ENCODE measurements at places on chromosomes 7 and 10.

DNA sequence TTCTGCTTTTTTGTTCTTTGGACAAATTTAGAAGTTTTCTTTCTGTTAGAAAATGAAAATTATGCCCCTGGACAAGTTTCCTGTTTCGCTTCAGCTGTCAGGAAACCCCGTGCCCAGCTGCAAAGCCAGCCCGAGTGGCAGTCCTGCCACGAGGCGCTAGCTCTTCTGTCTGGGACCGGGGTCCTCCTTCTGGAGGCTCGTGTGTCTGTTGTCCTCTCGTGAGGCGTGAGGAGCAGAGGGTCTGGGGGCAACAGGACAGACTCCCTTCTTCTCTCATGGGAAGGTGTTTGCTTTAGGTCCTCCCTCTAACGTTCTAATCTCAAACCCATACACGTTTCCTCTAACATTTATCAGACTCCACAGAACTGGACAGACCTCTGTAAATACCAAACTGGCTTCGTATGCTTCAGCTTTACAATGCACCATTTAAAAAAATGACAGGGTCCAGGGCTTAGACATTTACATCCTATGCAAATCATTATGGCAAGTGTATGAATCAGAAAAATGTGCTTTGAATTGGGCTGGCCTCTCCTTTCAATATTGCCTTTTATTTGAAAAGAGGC, 184.5 kb upstream of the SHH start:
- H3K27me3 ChIP-seq, result no peaks in the 10 kb centered on the region
- no peaks in the 10 kb centered on the region for H3K36me3 ChIP-seq
- H3K4me1 ChIP-seq, result no peaks in the 10 kb centered on the region
- no peak overlapping the region for H3K4me3 ChIP-seq

DNA sequence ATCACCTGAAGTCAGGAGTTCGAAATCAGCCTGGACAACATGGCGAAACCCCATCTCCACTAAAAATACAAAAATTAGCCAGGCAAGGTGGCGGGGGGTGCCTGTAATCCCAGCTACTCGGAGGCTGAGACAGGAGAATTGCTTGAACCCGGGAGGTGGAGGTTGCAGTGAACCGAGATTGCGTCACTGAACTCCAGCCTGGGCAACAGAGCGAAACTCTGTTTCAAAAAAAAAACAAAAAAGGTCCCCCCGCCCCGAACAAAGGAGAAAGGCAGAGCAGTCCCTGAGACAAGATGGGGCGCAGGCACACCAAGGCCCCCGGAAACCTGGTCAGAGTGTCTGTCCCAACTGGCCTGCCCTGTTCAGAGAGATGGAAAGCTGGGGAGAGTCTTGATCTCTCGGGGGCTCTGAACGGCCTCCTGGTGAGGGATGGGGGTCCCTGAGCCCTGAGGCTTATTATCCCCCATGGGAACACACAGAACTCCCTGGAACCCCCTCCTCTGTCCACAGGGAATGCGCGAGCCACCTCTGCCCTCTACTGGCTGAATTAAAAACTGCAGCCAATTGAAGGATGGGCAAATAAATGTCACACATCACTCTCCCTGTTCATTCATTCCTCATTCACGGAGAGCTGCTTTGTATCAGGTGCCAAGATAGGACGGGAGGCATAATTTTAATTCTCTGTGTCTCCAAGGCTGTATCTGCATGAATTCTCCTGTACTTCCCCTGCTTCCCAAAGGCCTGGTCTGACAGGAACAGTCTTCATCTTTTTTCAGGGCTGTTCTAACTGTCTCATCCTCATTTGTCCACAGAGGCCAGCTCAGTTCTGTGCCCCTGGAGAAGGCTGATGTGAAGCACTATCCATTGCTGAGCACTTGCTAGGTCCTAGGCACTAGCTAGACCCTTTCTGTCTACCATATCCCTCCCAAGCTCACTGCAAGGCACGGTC, 28.9 kb downstream of the MAT1A start:
- H3K27me3 ChIP-seq, result no peaks in the 10 kb centered on the region
- no peak for DNase-seq
- no peak overlapping the region for H3K4me3 ChIP-seq
- H3K4me1 ChIP-seq, result no peaks in the 10 kb centered on the region

GRCh38 chr7:37341033-37341630, 107.5 kb downstream of the ELMO1 start:
- H3K4me1 ChIP-seq, result no peaks in the 10 kb centered on the region
- no peaks in the 10 kb centered on the region for H3K27me3 ChIP-seq
- no peaks in the 10 kb centered on the region for H3K36me3 ChIP-seq
- DNase-seq, result no peak

GRCh38 chr10:12337453-12338372, 11.6 kb upstream of the CAMK1D start:
- H3K27ac ChIP-seq, result no peak overlapping the region
- H3K4me1 ChIP-seq, result peaks cover 18% of the 10 kb centered on the region
- H3K36me3 ChIP-seq, result no peaks in the 10 kb centered on the region
- H3K27me3 ChIP-seq, result no peaks in the 10 kb centered on the region

DNA sequence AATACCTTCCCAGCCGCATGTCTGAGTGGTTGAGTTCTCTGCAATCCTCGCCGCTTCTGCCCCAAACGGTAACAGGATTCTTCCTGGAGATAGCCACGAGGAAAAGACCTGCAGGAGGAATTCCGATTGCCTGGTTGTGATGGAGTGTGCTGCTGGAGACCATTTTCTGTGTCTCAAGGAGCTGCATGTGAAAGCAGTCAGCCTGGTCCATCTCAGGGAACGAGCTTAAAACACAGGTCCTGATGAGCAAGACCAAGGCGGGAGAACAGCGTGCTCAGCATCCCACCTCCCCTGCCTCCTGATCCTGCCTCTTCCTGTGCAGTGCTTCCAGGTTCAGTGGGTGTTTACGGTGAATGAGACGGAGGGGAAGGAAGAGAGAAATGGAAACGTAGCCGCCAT, 26.5 kb downstream of the VIPR2 start:
- no peak for DNase-seq
- H3K27ac ChIP-seq, result no peak overlapping the region
- no peaks in the 10 kb centered on the region for H3K36me3 ChIP-seq
- no peak overlapping the region for H3K4me3 ChIP-seq
- no peaks in the 10 kb centered on the region for H3K27me3 ChIP-seq

- H3K27me3 ChIP-seq, result no peaks in the 10 kb centered on the region
- DNase-seq, result no peak
- H3K27ac ChIP-seq, result no peak overlapping the region
- H3K36me3 ChIP-seq, result no peaks in the 10 kb centered on the region
- no peaks in the 10 kb centered on the region for H3K4me1 ChIP-seq
These were observed 18.7 kb downstream of the TTYH3 start for GRCh38 chr7:2650451-2650850.

DNA sequence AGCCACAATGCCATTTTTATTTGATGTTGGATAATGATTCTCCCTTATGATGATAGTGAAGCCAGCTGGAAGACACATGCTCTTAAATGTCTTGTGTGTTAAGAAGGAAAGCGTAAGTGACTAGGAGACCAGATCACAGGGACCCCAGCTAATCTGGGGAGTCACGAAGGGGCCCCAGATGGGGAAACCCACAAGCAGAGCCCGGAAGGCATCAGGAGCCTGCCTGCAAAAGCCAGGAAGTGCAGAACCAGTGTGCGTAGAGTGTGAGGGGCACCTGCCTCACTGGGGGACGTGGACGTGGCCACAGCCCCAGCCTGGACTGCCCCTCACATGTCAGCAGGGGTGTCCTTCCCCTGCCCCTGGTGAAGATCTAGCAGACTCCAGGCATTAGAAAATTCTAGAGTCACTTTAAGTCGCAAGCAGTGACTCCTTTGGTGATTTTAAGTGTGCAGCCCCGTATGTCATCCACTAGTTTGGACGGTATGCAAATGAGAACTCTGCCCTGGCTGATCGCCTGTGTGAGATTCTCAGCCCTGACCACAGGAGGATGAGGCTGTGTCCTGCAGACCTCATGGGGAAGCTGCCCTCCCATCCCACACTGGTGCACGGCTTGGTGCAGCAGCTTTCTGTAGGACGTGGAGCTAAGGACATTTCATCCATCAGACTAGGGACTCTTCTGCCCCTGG, 243.0 kb downstream of the WDR37 start:
- no peaks in the 10 kb centered on the region for H3K36me3 ChIP-seq
- peaks cover 4% of the 10 kb centered on the region for H3K27me3 ChIP-seq
- no peak for DNase-seq
- H3K27ac ChIP-seq, result no peak overlapping the region
- no peak overlapping the region for H3K4me3 ChIP-seq

GRCh38 chr7:14821757-14822480, 80.6 kb downstream of the DGKB start:
- no peak for DNase-seq
- no peak overlapping the region for H3K27ac ChIP-seq
- no peaks in the 10 kb centered on the region for H3K27me3 ChIP-seq
- no peak overlapping the region for H3K4me3 ChIP-seq

GRCh38 chr10:116974456-116975005, 30.5 kb downstream of the SHTN1 start:
- no peak overlapping the region for H3K4me3 ChIP-seq
- no peaks in the 10 kb centered on the region for H3K36me3 ChIP-seq
- DNase-seq, result no peak
- no peaks in the 10 kb centered on the region for H3K27me3 ChIP-seq

DNA sequence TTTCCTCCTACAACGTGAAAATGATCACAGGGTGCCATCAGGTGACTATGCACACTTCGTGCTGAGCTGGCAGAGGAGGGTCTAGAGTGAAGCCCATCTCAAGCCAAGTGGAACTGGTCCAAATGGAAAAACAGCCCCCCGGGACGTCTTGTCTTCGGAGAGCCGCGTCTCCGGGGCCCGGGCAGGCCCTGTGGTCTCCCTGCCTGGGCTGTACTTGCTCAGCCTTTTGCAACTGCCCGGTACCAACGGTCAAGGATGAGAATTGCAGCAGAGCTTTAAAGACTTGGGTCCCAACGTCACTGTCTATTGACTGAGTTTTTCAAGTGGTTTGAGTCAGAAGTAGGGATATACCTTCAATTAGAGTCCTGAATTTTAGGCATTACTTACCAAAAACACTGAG, 315.5 kb downstream of the PTPRN2 start:
- H3K36me3 ChIP-seq, result no peaks in the 10 kb centered on the region
- H3K4me3 ChIP-seq, result no peak overlapping the region
- no peak overlapping the region for H3K27ac ChIP-seq
- no peaks in the 10 kb centered on the region for H3K4me1 ChIP-seq

DNA sequence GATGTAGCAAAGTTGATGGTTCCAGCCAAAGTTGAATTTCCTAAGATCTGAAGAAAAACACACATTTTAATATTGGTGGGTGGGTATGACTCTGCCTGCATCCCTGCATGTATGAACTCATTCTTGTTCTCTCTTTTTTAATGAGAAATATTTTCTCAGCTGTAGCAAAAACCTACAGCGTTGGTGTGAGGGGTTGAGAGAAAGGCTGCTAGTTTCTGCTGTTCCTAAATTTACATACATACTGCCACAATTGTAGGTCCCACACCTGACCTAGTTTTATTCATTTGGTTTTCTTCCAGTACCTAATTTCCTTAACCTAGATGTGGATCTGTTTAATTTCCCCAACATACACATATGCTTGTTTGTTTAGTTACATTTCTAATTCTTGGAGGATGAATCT, 4.6 kb downstream of the AGFG2 start:
- H3K36me3 ChIP-seq, result no peaks in the 10 kb centered on the region
- peaks cover 88% of the 10 kb centered on the region for H3K4me1 ChIP-seq
- no peak overlapping the region for H3K4me3 ChIP-seq
- no peak for DNase-seq

- no peaks in the 10 kb centered on the region for H3K27me3 ChIP-seq
- no peak for DNase-seq
- peaks cover 98% of the 10 kb centered on the region for H3K4me1 ChIP-seq
- no peak overlapping the region for H3K4me3 ChIP-seq
- H3K36me3 ChIP-seq, result no peaks in the 10 kb centered on the region
- H3K27ac ChIP-seq, result peak overlapping the region; percentile 20
These were observed 6.7 kb downstream of the EIF4H start for GRCh38 chr7:74180866-74181265.

DNA sequence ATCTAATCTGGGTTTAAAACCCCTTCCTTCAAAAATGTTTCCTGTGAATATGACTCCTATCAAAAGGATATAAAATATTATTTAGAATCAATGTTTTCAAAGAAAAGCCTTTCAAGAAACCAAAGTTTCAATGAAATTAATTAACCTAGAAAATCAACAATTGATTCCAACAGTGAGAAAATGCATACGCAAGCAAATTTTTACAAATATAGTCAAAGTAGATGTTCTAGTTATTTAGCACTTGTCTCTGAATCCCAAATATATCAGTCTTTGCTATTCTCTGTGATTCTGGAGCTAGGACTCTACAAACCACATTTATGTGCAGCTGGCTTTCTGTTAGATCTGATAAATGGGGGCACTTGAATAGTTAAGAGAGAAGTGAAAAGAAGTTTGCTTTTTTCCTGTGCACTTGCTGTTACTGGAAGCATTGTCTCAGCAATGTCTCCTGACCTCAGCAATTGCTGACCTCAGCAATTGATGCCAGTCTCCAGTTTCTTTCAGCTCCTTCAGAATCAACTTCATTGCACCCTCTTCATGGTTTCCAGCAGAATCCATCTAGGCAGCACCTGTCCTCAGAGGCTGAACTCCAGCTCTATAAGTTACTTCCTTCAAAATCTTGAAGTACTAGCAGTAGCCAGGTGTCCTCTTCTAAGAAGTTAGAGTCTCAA, 879.9 kb upstream of the LRRN3 start:
- no peak for DNase-seq
- no peaks in the 10 kb centered on the region for H3K4me1 ChIP-seq
- H3K27ac ChIP-seq, result no peak overlapping the region
- no peak overlapping the region for H3K4me3 ChIP-seq
- H3K27me3 ChIP-seq, result no peaks in the 10 kb centered on the region

- no peak overlapping the region for H3K4me3 ChIP-seq
- no peaks in the 10 kb centered on the region for H3K36me3 ChIP-seq
- H3K4me1 ChIP-seq, result peaks cover 18% of the 10 kb centered on the region
- H3K27me3 ChIP-seq, result no peaks in the 10 kb centered on the region
- DNase-seq, result no peak
These were observed 15.1 kb upstream of the SVIL start for GRCh38 chr10:29649561-29650551.

DNA sequence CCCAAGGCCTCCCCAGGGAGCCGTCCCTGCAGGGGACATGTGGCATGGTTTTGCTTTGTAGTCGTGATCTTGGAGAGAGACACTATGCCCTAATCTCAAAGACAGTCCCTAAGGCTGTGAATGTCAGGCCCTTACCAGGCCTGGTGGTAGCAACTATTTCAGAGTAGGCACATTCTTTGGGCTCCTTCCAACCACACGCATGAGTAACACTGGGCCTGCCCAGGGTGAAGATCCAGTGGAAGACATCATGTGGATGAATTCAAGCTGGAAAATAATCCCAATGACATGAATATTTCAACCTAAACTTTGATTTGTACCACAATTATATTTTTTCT, 39.5 kb upstream of the INSIG1 start:
- DNase-seq, result peak; percentile 44
- H3K4me3 ChIP-seq, result no peak overlapping the region
- peaks cover 47% of the 10 kb centered on the region for H3K4me1 ChIP-seq

GRCh38 chr10:46311501-46311951, 24.7 kb downstream of the ANTXRL start:
- no peaks in the 10 kb centered on the region for H3K27me3 ChIP-seq
- H3K36me3 ChIP-seq, result no peaks in the 10 kb centered on the region
- H3K27ac ChIP-seq, result no peak overlapping the region
- H3K4me1 ChIP-seq, result peaks cover 9% of the 10 kb centered on the region
- no peak for DNase-seq

Data from body of pancreas (tissue), 4 donors.